ENCODE measurements at places on chromosomes 6 and 20.

DNA sequence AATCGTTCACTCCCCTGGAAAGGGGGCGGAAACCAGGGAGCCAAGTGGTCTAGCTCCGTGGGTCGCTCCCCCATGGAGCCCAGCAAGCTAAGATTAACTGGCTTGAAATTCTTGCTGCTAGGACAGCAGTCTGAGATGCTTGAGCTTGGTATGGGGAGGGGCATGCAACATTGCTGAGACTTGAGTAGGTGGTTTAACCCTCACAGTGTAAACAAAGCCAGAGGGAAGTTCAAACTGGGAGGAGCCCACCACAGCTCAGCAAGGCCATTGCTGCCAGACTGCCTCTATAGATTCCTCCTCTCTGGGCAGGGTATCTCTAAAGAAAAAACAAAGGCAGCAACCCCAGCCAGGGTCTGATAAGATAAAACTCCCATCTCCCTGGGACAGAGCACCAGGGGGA lies 43.2 kb downstream of the COL21A1 start:
- DNase-seq, result no peak

DNA sequence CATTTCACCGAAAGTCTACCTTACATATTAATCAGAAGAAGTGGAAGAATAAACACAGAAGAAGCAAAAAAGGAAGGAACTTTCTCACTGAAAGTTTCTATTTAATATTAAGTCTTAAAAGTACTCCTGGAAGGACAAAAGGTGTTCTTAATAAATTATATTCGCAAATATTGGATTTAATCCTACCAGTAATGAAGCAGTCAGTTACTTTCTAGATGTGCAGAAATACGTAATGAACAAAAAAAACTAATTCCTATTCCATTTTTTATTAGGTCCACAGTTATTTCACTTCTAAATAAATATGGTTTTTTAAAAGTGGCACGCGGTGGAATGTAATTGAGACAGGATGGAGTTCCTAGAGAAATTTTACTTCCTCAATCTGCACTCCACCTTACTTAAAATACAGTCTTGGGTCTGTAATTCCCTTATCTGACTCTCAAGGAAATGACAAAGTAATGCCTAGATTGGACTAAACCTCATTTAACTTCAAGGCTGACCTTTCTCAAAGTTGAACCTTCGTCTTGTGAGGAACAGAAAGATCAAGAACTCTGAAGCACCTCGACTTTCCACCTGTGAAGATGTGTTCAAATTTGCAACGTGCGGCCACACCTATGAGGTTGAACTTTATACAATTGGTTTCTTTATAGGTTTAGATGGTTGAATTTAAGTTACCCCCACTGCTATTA lies 1.1 kb upstream of the TRAM2 start:
- no peak for DNase-seq

DNA sequence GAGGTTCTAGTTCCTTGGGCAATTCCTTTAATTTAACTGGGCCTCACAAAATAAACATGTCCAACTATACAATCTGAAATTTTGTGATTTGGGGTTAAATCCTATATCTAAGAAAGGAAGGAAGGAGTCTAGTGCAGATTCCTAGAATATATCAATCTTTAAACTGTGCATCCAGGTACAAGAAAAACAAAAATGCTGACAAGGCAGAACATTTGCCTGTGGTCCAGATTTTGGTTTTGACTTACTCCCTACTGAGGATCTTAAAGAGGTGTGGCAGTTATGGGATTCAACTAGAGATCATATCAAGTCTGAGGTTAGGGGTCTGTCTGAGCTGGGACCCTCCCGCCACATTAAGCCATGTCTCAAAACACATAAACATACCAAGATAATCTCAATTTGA lies 17.7 kb upstream of the COX7A2 start:
- DNase-seq, result no peak

DNA sequence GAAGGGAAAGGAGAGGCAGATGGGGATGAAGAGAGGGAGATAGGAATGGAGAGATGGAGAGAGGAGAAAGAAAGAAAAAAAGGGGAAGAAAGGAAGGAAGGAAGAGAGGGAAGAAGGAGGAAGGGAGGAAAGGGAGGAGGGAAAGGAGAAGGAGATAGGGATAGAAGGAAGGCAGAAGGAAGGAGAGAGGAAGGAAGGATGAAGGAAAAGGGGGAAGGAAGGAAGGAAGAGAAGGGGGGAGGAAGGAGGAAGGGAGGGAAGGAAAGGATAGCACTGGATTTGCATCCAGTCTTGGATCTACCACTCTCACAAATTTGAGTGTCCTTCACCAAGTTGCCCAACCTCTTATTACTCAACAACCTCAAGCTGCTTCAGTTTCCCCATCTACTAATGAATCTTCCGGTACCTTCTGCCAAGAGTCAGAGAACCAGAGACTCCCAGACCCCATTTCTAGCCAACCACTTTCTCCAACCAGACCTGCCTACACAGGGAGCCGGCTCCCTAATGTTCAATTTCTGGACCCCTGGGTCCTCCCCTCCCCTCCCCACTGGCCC lies 79.7 kb upstream of the FOXP4 start:
- DNase-seq, result no peak

- no peak for DNase-seq
These were observed 90.7 kb upstream of the EMILIN3 start for GRCh38 chr20:41457173-41457857.

DNA sequence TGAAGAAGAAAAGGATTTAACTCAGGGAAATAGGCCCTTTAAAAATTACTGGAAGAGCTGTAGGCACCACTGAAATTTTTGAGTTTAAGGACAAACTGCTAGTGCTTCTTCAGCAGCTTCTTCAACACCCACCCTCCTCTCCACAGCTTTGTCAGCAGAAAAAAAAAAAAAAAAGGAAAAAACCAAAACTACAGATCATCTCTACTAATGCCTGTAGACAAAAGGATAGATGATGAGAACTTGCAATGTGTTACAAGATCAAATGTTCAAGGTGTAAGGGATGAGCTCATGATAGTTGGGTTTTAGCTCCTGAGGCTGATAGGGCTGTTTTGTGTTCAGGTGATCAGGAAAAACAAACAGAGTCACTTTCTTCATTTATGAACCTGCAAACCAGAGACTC lies 55.2 kb upstream of the PREP start:
- no peak for DNase-seq

DNA sequence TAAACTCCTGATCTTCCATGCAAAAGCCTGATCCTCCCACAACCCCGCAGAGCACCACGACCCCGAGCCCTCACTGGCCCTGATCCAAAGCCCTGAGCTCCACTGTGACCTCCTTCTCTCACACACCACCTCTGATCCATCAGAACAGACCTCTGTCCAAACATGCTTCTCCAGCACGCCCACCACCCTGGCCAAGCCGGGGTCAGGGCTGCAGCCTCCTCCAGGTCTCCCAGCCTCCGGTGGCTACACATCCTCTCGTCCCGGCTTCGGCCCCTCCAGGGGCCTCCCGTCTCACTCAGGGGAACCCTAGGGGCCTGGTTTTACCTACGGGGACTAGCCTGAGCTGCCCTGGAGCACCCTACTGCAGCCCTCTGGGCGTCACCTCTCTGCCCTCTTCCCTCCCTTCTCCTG lies 49.1 kb downstream of the FOXF2 start:
- no peak for DNase-seq

DNA sequence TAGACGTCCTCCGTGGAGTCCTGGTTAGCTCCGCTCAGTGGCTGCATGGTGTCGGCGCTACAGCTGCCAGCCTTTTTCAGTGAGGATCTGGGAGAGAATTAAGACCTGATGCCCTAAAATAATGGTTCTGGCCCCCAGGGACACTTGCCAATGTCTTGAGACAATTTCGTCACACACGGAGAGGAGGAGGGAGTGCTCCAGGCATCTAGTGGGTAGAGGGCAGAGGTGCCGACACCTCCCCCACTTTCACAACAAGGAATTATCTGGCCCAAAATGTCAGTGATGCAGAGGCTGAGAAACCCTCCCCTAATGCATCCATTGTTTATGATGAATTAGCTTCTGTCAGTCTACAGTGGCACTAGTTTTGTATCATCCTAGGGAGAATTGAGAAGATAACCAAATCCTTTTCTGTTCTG lies 24.4 kb downstream of the TMEM181 start:
- DNase-seq, result no peak

- DNase-seq, result no peak
These were observed 253.8 kb downstream of the LY86 start for GRCh38 chr6:6842291-6842690.

- no peak for DNase-seq
These were observed 93.2 kb downstream of the DLGAP4 start for GRCh38 chr20:36399147-36399968.

DNA sequence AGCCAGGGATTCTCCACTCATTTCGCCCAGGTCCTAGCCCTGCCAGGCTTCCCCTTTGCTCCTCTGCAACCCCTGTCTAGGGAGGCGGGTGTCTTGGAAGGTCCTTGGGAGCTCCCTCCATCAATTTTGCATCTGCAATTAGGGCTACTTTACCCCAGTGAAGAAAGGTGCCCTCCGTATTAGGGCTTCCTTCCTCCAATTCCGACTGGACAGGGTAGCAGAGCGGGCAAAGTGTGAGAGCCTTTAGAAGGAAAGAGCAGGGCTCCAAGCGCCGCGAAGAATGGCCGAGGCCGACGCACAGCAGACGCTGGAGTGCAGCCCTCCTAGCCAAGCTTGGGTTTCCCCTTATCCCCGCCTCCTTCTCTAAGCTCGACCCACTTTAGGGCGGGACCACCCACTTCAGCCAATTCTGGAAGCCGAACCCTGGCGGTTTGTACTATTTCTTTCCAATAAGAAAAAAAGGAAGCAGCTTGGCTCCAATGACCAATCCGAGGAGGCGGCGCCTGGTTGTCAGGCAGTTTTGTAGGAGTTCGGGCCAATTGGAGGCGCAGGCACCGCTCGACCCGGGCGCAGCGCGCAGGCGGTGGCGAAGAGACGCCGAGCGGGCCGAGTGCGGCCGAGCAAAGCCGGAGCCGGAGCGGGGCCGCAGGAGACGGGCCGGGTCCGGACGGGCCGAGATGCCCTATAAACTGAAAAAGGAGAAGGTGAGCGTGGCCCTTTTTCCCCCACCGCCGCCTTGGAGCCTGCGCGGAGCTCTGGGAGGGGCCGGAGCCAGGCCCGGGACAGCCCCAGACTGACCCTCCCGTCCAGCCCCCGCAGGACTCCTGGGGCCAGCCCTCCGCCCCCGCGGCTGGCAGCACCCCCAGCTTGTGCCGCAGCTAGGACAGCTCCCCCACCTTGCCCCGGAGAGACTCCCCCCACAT lies at the start of gene PPP2R5D:
Gene PPP2R5D (plus strand): TSS at position 570 of the 923 bp plus-strand sequence. CDS start 108 bp downstream, at position 678.
- peak; percentile 90 for DNase-seq

DNA sequence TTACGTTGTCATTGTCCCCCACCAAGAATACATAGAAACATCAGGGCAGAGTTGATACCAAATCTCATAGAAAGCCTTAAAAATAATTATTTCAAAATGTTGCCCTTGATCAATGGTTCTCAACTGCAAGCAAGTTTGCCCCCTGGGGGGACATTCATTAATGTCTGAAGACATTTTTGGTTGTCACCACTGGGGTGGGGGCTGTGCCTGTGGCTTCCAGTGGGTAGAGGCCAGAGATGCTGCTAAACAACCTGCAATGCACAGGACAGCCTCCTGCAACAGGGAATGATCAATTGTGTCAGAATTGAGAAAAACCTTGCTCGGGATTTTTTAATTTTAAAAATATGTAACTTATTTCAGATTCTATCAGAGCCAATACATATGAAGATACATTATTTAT lies 130.6 kb upstream of the DOK5 start:
- DNase-seq, result no peak

GRCh38 chr20:39773380-39774000 lies 811.3 kb downstream of the DHX35 start:
- DNase-seq, result no peak

DNA sequence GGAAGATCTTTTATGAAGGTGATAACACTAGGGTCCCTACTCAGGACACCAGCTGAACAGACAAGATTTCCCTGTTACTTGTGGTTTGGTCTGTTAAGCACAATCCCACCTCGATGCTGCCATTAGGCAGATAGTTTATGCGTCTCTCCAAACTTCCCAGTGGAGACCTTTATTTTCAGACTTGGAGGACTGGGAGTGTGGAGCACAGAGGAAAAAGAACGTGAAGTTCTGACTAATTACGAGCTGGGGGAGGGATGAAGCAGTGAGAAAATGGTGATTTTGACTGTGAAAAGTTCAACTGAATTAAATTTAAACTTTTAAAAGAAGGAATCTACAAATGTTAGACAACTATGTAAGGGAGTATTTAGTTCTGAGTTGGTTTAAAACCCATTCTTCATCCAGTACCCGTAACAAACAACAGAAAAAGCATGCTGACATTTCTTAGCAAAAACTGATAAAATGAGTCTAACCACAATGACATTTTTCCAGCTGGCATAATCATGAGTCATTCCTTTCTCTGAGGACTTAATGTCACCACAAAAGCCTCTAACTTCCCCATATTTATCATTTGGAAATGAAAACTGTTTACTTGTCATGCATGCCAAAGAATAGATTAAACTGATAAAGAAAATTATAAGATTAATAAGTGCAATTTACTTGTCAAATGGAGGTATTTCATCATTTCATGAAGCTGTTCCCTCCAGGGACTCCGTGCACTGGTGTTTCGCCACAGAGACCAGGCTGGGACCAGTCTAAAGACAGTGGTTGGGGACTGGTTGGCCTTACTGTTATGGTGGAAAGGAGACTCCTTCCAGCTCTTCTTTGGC lies 113.3 kb upstream of the SSTR4 start:
- no peak for DNase-seq

GRCh38 chr6:75220357-75220756 lies 14.5 kb upstream of the COL12A1 start:
- DNase-seq, result no peak
